ENCODE measurements at places on chromosomes 1 and 21.

GRCh38 chr1:51734896-51735745, 118.2 kb downstream of the OSBPL9 start:
- no peak for DNase-seq

DNA sequence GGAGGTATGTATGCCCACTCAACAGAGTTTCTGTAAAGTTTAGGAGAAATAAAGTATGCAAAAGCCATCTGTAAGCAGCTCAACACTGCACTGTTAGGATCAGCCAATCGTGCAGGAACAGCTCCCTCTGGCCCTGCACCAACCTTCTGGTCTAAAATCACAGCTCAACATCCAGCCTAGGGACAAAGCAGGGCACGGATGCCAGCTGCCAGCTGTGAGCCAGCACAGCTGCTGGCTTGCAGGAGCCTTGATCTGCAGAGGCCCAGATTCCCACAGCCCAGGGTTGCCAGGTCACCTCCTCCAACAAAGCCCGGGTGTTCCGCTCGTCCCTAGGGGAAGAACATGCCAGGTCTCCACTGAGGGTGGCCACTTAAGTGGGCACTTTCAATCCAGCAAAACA, 8.6 kb downstream of the ACOT7 start:
- no peak for DNase-seq

DNA sequence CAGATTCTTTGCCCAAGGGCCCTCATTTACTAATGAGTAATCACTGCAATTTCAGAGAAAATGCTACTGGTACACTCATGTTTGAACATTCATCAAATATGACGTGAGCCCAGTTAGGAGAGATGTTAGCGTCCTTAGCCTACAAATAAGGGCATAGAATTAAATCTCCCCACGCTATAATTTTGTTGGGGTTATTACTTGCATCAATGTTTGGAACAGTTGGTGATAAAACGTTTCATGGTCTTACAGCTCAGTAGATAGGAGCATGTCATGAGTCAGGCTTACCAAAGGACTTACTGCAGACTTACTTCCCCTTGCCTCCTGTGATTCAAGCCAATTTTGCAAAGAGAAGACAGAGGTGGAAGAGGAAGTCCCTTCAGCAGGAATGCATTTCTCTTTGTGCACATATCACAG, 304.0 kb downstream of the KIF26B start:
- no peak for DNase-seq

GRCh38 chr1:199685369-199685768, 342.1 kb upstream of the NR5A2 start:
- no peak for DNase-seq

GRCh38 chr1:207839083-207839413, 71.9 kb downstream of the CD34 start:
- DNase-seq, result no peak

DNA sequence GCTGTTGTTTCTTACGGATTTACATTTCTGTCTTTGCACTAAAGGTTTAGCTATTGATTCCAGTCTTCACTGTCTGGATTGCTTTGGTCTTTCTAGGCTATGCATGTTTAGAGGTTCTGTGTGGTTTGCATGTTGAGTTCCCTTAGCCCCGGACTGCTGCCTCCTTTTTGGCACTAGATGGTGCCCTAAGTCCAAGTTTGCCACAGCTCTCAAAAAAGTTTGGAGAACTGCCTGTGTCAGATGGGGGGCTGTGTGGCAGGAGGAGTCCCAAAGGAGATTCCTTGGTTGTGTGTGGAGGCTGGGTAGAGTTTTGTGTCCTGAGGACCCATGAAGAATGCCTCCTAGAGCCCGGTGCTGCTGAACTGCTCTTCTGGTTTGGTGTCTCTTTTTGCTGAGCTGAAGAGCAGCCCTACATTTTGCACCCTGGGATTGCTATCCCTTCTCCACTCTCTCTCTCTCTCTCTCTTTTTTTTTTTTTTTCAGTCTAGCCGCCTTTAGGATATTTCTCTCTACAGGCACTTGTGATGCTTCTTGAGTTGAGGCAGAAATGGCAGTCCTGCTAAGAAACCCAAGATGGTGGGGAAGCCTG, 74.4 kb downstream of the PTGS2 start:
- DNase-seq, result no peak

Measured in upper lobe of right lung (tissue), 1 donor.